ENCODE measurements at places on chromosomes 7 and 10. TPM values are rescaled to one million over a fixed set of nuclear protein-coding genes. Genes with fewer than 3 reads are reported as not detected.

The SYT15B gene
- 10.8 TPM for polyA plus RNA-seq

DNA sequence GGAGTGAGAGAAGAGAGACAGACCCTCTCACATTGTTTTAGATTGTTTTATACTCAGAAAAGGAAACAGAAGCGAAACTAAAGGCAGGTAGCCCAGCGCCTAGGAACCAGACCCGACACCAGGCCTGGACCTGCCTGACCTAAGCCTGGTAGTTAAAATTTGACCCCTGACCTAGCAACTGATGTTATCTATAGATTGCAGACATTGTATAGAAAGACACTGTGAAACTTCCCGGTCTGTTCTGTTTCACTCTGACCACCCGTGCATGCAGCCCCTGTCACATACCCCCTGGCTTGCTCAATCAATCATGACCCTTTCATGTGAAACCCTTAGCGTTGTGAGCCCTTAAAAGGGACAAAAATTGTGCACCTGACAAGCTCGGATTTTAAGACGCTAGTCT, 31.6 kb downstream of the VIPR2 start:
- no peak for DNase-seq

DNA sequence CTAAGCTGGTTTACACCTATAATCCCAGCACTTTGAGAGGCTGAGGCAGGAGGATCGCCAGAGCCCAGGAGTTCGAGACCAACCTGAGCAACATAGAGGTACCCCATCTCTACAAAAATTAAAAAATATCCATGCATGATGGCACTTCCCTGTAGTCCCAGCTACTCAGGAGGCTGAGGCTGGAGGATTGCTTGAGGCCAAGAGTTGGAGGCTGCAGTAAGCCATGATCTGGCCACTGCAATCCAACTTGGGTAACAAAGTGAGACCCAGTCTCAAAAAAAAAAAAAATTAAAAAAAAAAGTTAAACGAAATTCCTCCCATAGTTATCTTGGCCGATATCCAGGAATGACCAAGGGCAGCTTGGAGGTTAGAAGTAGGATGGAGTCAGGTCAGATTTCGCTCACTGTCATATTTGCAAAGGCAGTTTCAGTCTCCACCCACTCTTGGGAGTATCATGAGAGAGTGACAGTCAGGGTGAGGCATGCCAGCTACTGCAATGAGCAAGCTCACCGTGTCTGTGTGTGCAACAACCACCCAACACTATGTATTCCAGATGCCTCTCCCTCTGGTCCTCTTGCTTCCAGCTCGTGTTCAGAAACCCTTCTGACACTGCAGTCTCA, 6.0 kb upstream of the ZDHHC4 start:
- DNase-seq, result no peak

GRCh38 chr7:149307775-149308501, 45.9 kb downstream of the ZNF783 start:
- no peak for DNase-seq

DNA sequence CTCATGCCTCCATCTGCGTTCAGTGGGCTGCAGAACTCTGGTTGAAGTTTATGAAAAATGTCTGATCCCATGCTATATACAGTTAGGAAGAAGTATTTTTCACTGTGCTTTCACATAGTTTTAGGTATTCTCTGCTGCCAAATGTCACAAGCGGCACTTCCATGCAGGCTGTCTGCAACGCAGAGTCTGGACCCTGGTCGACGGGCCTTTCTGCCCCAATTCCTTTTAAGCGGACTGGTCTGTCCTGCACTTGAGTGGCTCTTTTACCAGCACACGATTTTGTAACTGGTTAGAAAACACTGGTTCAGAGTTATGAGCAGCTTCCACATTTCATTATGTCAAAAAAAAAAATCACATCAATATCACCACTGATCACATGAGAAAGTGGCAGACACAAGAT, 143.0 kb downstream of the DIP2C start:
- DNase-seq, result no peak

DNA sequence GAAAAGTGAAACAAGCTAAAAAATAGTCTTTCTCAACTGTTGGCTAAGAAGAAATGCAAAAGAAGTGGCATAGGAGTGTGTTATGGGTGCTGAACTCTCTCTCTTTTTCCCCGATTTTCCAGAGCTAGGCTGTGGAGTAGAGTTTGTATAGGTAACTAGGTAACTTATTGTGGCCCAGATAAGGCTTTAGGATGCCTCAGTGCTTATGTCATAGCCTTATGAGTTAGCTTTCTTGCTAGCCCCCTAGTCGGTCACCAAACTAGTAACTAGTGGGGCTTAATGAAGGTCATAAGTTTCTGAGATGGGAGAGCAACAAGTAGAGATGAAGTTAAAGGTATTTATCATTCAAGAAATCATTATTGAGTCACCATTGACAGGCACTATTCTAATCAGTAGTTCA, 32.4 kb downstream of the BPGM start:
- DNase-seq, result no peak

All from spinal cord (tissue), 10 donors.